NCI-H1930 (cell line): ENCODE measurements at places on chromosomes 2 and 18.
A peak's percentile ranks its signal among the peaks of the same experiment; 100 is the strongest.

DNA sequence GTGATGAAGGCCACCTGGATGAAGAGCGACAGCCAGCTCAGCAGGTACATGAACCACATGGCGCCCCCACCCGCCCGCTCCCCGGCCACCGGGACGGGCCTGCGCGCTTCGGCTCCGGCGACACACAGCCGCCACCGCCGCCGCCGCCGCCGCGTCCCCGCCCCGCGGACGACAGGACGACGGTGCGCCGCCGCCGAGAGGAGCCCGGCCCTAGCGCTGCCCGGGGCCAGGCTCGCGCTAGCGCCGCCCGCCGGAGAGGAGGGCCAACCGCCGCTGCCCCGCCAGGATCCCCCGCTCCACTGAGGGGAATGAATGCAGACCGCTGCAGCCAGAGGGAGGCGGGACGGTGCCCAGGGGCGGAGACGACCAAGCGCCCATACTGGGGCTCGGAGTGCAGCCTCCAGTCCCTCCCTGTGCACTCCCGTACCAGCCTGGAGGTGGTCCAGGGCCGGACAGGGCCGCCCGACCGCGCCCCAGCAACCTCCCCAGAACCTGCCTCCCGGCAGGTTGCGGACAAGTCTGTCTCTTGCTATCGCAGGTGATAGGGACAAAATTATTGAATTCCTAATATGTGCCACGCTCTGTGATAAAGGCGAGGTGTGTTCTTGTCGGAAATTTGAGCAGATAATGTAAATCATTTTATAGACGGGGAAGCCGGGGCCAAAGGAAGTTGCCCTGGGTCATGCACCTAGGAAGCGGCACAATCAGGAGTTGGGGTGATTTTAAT lies at the start of gene TEX261:
Gene TEX261 (minus strand): TSS at position 175 of the 727 bp plus-strand sequence. CDS start 116 bp downstream, at position 59.
- DNase-seq, result peak; percentile 92

- no peak for DNase-seq
Observed at GRCh38 chr2:133838642-133839365, 270.5 kb upstream of the NCKAP5 start.

GRCh38 chr2:42808301-42808700 lies 15.9 kb upstream of the HAAO start:
- no peak for DNase-seq

GRCh38 chr2:70663411-70663810 lies 104.6 kb downstream of the ADD2 start:
- no peak for DNase-seq

- no peak for DNase-seq
Observed at GRCh38 chr18:35158728-35159450, 81.9 kb upstream of the ZNF397 start.

GRCh38 chr2:174731546-174731945 lies 32.7 kb downstream of the CHRNA1 start:
- no peak for DNase-seq

DNA sequence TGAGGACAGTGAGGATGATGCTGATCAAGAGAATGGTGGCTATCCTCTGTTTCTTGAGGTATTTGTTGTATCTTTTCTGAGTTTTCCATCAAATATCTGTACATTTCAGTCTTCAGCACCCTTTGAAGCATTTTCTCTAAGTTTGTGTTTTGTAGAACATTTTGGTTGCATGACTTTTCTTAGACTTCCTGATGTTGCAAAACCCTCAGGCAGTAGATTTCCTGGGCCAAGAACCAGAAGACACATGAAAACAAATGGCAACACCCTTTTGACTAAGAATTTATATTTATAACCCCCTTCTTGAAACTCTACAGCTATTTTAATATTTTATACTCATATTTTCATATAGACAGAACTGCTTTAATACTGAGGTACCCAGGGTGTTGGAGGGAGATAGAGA lies 16.2 kb downstream of the HNMT start:
- no peak for DNase-seq

- no peak for DNase-seq
Observed at GRCh38 chr2:148781544-148781943, 93.5 kb upstream of the KIF5C start.

GRCh38 chr18:50313031-50313607 lies 25.6 kb upstream of the CXXC1 start:
- DNase-seq, result no peak

- no peak for DNase-seq
Observed at GRCh38 chr2:50346629-50347357, 685.1 kb downstream of the NRXN1 start.

DNA sequence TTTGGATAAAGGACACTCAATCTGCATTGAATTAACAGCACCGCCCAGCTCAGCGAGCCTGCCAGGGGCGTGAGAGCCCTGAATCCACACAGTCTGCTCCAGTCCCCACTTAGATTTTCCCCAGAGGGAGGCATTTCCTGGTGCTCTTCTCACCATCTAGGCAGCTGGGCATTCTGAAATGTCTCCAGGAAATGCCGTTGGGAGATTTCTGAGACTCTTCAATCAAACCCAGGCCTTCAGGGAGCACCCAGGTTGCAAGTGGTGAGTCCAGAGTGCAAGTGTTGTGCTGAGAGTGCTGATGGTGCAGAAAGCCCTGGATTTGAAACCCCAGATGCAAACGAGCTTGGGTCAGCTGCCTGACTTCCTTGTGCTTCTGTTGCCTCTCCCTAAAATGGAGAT lies 23.4 kb upstream of the TMEM37 start:
- no peak for DNase-seq

- no peak for DNase-seq
Observed at GRCh38 chr2:70362661-70363060, 60.8 kb upstream of the FAM136A start.

DNA sequence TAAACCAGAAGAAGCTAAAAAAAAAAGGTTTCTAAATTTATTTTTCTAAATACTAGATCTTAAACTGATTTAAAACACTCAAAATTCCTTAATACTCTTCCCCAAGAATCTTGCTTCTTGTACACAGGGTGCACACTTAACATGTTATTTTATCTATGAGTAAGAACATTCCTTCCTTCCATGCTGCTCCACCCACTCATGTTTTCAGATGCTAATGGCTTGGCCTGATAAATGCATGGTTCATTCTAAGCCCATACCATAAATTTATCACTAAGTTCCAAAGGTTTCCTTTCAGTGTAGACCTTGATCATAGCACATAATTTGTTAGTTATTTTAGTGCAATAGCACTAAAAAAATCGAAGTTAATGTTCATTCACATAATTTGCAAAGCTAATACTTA lies 8.1 kb downstream of the FBXO48 start:
- no peak for DNase-seq

GRCh38 chr18:45839414-45840395 lies 14.2 kb downstream of the SIGLEC15 start:
- peak; percentile 46 for DNase-seq

DNA sequence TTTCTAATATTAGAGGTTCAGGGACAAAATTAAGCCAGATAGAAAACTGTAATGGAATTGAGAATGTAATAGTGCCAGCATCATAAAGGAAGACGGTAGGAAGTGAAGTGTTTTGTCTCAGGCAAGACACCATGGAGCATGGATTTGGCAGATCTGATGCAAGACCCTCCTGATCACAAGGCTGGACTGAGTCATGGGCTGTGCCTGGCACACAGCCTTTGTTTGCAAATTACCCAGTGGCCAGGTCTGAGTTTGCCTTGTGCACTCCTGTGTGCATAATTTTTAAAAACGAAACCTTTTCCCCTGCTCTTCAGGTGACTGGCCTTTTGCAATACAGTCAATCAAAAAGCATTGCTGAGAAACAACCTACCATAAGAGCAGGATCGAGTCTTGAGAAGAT lies 2.0 kb upstream of the UPP2 start:
- DNase-seq, result no peak

DNA sequence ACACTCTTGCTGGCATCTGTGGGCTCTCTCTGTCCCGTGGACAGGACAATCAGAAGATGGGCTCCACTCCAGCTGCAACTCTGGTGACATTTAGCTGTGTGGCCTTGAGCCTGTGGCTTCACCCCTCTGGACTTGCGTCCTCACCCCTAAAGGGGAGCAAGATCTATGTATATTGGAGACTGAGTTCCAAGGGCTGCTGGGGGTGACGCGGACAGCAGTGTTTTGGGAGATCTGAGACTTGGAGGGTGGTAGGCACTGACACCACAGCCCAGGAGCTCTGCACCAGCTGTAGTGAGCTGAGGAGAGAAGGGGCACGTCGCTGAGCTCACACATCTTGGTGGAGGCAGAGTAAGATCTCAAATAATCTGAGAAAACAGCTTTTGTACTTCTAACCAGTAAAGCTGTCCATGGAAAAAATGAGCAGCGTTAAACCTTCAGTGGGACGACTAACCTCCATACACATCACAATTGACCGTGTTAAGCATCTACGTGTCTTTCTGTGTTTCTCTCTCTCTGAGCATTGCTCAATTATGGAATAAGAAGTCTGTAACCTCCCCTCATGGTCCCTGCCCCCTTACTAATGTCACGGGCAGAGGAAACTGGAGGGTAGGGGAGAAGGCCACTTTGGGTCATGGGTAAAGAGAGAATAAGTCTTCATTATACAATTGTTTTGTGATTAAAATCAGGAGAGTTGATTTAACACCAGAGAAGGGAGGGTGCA lies 85.8 kb downstream of the SH3RF3 start:
- DNase-seq, result no peak

GRCh38 chr2:161306919-161307318 lies 1.3 kb upstream of the PSMD14 start:
- no peak for DNase-seq

DNA sequence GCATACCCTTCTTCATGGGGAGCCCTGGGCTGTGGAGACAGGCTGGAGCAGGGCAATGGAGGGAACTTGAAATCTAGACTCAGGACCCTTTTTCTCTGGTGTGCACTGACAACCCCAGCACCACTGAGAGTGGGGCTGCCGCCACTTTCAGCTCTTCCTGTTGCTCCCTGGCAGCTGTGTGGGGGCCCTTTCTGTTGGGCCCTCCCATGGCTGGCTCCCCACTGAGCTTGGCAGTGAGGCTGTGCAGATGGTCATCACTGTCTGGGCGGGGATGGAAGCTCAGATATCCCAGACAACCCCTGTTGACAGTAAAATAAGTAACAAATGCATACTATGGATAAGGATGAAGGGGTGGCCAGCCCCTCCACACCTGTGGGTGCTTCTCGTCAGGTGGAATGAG lies 6.7 kb downstream of the MYO7B start:
- no peak for DNase-seq

DNA sequence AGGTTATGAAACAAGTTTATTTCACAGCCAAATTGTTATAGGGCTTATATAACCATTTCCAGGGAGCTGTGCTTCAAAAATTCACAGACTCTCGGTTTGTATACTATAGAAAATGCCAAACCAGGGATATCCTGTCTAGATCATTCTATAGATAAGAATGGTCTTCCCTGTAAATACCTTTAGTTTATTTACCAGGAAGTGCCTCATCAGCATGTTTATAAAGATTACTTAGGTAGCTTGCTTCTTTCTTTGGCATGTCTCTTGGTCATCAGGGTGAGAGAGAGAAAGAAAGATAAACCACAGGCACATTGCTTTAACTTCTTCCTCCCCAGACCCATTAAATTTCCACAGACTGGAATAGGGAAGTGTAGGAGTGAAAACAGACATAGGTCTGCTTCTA lies 439.4 kb downstream of the SPAG16 start:
- DNase-seq, result no peak

DNA sequence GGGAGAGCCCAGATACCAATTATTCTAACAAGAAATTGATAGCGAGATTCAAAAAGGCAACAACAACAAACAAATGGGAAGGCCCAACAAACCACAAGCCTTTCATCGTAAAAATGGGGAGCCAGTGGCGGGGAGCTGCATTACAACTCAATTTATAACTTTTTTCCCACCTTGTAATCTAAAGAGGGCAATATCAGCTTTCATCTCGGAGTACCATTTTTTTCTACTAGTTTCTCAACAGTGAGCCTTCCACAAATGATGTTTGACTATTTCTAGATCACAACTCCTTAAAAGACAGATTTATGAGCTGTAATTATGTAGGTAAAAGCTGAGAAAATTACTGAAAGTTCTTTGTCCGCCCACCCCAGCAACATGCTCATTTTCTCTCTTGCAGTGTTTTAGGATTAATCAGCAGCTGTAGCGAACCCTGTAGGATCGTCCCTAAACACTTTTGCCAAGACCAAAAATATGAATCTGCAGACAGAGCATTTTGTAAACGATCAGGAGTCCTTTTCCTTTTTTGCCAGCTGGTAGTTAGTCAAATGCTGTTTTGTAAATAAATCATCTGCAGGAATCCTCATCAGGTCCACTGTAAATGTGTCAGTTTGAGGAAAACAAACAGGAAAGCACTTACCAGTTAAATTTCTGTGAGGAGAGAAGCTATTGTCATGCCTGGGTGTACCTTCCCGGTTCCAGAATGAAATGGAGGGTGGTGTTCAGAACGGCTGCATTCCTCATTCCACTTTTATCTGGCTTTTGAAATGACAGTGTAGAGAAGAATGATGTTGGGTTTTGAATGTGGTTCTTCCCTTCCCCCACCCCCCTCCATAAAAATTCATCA lies 53.2 kb downstream of the EEF1B2 start:
- peak; percentile 50 for DNase-seq

DNA sequence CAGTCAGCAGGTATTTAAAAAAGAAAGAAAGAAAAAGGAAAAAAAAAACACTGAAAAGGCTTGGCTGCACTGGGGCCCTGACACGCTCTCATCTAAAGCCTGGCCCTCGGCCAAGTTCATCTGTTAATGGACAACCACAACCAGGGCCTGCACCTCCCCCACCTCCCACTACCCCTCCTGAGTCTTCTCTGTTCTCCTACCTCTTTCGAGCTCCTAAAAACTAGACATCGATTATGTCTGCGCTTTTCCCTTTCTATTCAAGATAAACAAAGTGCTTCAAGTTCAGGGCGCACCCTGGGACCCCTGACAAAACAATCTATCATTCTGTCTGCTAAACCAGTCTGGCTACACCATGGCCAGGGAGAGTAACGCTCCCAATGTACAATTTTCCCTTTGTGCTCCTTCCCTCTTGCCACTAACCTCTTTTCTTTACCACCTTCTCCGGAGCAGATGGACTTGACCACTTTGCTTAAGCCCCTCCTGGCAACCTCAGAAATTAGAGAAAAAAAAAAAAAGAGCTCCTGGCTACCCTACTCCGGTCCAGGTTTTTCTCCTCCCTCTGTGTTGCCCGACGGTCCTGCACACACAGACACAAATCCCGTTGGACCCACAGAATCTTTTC lies 22.7 kb downstream of the BCL11A start:
- DNase-seq, result no peak

GRCh38 chr18:77444385-77444784 lies 194.7 kb downstream of the GALR1 start:
- no peak for DNase-seq

DNA sequence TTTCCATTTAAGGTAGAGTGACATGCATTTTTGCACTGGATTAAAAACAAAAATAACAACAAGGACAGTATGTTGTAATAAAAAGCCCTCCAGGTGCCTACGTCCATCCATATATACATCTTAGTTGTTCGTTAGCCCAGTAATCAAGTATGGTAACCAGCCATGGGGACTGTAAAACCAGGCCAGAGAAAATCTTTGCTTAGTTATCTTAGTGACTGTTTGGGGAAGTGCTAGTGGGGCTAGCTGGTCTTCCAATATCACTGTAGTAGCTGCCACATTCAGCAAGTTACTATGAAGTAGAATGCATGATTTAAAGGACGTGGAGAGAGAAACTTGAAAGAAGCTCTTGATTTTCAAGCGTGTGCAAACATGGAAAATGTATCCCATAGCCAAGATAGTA lies 95.9 kb upstream of the STON1 start:
- DNase-seq, result no peak

- no peak for DNase-seq
Observed at GRCh38 chr18:76571689-76572088, 76.6 kb upstream of the ZNF516 start.
